ENCODE measurements at places on chromosomes 11 and 22.
A peak's percentile ranks its signal among the peaks of the same experiment; 100 is the strongest.

DNA sequence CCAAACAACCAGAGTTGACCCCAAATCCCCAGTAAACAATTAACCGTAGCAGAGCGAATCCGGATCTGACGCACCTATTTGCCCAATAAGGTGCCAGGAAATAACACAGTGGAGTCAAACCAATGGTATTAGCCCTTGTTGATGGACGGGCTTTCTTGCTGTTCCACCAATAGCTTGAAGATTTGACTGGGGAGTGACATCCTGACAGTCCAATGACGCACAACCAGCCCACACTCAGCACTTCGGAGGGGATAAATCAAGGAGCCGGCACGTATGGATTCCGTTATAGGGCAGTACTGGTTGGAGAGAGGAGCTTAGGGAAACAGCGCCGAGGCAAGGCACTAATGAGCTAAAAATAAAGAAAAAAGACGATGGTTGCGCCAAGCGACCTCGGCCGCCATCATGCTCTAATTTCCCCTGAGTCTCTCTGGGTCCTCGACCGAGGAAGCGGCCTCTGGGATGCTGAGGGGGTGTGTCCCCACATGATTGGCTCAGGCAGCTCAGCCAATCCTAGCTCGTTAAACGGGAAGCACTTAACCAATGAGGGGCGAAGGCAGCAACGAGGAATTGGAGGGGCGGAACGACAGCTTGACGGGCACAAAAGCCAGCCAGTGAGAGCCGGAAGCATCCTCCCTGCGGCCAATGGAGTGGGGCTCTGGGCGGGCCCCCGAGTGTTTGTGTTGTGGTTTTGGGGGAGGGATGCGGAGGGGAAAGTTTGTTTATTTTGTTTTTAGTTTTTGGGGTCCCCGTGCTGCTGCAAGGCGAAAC lies 49.5 kb downstream of the FAM83F start:
- peak; percentile 99 for DNase-seq

DNA sequence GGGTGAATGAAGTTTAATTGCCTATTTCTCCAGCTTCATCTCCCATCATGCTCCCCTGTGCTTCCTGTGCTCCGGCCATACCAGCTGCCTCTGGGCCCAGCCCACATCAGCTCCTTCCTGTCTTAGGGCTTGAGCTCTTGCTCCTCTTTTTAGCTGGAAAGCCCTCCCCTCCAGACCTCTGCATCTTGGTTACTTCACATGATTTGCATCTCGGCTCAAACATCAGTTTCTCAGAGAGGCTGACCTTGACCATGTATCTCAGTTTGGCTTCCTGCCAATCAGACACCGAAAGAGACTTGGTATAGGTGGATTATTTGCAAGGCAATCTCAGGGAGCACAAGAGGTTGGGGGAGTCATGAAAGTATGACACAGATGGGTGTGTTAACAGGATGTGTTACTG lies 73.2 kb upstream of the TIMP3 start:
- no peak for DNase-seq

GRCh38 chr11:86274503-86274902 lies 27.5 kb upstream of the HIKESHI start:
- DNase-seq, result peak; percentile 16

- no peak for DNase-seq
Observed at GRCh38 chr11:2409126-2409525, 8.6 kb downstream of the TSSC4 start.

DNA sequence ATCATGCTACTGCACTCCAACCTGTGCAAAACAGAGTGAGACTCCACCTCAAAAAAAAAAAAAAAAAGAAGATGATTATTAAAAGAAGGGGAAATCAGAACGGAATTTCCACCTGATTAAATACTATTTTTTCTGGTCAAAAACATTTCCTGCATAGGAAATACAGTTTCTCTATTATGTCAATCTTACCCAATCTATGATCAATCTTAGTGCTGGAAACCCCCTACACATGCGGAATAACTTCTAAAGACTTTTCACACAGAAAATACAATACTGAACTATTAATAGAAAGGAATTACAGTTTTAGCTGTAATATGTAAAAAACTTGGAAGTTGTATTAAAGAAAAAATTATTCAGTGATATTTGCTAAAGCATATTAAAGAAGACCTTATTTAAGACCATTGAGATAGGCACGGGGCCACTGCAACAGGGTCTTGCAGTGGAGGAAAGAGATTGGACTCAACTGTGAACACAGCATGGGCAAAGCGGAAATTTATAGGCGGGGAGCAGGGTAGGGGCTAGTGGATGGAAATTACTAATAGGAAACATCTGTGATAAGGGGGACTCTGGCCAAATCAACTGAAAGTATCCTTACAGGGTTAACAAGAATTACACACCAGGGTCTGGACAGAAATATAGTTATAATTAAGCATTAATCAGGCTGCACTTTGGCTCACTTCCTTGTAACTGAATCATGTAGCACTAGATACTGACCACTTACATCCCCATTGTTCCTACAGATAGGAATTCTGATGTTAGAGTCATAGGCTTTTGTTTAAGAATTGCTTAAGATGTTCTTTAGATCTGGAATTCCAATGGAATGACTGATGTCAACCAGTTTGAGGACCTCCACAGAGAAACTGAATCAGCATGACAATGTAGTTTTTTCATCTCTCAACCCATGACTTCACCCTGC lies 411.5 kb upstream of the DDI1 start:
- DNase-seq, result no peak

GRCh38 chr11:112123129-112123528 lies 36.5 kb downstream of the SDHD start:
- no peak for DNase-seq

DNA sequence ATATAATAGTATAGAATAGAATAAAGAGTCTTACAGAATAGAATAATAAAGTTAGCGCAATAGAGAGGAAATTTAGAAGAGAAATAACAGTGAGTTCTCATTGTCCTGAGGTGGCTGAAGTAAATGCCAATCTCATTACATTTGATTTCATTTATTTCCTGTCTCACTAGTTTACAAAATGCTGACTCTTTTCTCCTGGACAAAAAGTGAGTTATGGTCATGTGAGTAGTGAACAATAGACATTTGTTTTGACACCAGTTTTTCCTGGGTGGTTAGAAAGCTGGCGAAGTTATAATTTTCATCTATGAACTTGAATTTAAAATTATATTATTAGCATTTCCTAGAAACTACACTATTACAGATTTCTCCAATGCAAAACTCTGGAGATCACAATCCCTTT lies 143.7 kb downstream of the TYR start:
- no peak for DNase-seq

DNA sequence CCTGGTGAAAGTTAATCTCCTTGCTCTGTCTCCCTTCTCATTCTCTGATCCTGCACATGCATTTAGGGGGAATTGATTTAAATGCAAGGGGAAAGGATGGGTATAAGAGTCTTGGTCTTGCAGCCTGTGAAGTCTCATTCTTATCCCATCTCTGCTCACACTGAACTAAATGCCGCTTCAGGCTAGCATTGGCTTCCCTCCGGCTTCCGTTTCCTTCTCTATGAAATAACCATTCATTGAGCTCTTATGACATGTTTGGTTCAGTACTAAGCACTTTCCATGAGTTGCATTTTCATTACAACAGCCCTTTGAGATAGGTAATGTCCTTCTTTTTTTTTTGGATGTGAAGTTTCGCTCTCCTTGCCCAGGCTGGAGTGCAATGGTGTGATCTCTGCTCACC lies 5.6 kb downstream of the ZBTB16 start:
- DNase-seq, result no peak

DNA sequence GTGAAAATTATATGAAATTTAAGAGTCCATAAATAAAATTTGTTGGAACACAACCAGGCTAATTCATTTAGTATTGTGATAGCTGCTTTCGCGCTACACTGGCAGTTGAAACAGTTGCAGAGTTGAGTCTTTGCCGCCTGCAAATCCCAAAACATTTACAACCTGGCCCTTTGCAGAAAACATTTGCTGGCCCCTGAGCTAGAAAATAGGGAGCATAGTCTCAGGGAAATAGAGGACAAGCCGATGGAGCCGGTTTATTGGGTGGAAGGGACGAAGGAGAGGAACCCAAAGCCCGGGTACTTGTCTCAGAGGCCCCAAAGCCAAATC lies 527 bp upstream of the SAC3D1 start:
- no peak for DNase-seq

DNA sequence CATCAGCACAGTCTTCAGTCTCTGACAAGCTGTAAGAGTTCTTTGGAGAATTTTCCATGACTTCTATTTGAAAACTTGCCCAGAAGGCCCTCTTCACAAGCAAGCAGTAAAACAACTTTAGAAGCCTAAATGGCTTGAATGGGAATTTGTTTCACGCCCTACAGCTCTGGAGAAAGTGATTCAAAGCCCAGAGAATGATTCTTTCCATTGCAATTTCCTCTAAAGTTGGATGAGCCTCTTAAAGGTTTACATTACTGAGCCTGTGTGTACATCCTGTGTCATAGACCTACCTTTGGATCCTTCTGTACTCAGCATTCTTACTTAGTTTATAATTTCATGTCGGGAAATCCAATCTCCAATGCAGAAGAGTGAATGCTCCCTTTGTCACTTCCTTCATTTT lies 6.8 kb upstream of the OR8B3 start:
- DNase-seq, result no peak

DNA sequence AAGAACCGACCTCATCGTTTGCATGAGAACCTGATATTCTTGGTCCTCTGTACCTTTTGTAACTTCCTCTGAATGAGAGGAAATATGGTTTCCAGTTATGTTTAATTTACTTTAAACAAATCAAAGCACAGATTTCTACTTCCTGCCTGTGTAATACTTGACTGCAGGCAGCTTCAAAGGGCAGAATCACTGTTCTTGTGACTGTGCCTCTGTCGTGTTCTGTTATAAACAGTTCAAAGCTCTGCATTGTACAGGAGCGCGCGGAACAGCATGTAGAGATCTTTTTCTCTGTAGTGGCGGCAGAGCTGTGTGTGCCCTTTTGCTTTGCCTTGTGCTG lies 73.2 kb upstream of the CLDN5 start:
- peak; percentile 11 for DNase-seq

DNA sequence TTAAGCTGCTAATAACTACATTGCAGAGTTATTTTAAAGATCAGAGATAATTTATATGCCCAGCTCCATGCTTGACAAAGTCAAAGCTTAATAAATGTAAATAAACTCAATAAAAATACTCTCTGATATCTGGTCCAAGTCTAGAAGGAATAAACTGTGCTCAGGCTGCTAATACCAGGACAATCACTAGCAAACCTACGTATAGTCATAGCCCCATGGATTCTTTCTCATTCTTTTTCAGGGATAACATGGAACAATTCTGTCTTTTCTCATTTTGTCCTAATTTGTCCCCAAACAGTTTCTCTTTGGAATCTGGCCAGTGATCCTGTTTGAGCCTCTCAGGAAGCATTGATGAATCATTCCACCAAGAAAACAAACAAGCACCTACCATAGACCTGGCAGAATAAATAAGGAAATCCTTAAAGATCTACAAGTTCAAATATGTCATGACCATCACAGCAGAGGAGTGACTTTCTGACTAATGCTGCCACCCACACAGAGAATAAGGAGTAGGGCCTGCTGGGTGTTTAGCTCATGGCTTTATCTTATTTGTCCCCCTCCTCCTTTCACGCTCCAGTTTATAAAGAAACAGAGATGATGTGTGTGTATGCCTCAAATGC lies 14.1 kb upstream of the B3GNT6 start:
- no peak for DNase-seq

GRCh38 chr11:67375320-67376055 lies 2.1 kb upstream of the CLCF1 start:
- no peak for DNase-seq

DNA sequence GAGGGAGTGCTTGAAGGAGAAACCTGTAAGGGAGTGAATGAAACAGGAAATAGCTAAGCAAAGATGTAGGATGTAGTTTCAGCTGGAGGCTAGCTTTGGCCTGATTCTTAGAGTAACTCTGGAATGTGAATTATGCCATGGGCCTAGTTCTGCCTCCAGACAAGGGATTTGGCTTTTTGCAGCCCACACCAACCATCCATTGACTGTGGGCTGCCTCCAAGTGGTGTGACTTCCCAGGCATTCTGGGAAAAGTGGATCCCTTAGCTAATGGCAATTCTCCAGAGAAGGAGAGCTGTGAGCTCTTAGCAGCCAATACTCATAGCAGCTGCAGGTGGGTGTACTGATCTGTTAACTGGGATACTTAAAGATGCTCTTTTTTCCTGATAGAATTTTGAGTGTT lies 2.0 kb upstream of the OR9I1 start:
- no peak for DNase-seq

DNA sequence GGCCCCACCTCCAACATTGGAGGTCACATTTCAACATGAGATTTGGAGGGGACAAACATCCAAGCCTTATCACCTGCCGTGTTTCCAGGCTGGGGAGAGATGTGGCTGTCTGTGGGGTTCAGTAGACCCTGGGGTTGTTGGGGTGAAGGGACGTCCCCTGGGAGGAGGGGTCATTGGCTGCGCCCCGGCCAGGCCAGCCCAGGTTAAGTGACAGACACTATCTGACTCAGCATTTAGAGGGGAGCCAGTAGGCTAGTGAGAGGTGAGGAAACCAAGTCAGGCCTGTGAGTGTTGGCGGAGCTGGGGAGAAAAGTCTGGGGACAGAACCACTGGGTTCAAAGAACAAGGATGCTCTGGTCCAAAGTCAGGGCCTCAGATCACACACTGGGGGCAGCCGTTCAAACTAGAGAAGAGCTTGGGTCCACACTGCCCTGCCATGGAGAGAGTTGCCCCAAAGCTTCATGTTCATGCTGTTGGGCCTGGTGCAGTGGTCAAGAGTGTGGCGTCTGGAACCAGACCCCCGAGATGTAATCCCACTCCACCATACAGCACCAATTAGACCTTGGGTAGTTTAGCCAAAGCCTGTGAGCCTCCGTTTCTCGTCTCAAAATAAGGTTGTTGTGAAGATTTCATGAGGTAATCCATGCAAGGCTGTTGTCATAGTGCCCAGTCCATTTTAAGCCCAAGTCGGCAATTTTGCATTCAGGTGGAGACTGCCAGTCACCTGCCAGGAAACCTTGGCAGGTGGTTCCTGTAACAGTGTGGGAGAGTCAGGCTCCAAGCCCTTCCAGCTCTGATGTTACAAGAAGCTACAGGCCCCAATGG lies 1289.6 kb downstream of the TBC1D22A start:
- DNase-seq, result no peak

GRCh38 chr11:68734111-68734510 lies 17.2 kb downstream of the TESMIN start:
- no peak for DNase-seq

- DNase-seq, result no peak
Observed at GRCh38 chr11:126468102-126468521, 112.6 kb downstream of the ST3GAL4 start.

DNA sequence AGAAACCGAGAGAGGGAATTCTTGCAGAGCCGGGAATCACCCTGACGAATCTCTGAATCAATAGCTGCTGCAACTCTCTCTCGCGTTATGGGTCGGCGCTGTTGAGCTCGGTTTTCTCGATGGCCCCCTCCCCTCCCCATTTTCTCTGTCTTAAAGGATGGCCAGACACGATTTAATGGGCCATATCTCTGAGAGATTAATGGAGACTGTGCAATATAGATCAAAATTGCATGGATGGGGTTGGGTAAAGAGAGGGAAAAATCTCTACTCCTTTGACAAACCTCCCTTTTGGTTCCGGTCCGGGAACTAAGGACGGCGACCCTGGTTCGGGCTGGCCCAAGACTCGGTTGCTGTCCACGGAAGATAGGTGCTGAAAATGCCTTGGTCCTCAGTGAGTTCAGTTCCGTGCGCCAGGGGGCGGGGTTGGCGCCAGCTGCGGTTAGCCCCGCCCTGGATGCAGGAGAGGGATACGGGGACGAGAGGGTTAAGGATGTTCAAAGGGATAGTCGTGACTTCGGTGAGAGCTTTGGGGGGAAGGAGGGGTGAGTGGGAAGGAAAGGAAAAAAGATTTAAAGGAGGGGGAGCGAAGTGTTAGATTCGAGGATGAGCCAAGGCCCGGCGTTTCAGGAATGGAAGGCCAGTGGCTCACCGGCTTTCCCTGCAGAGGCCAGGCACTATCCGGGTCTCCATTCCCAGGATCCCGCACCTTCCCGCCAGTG lies 103.6 kb upstream of the HSD17B12 start:
- DNase-seq, result peak; percentile 70
